ENCODE measurements at places on chromosomes 2 and 18. TPM values are rescaled to one million over a fixed set of nuclear protein-coding genes. Genes with fewer than 3 reads are reported as not detected.

GRCh38 chr2:2674831-2675230, 343.8 kb upstream of the MYT1L start:
- DNase-seq, result no peak

- no peak for DNase-seq
These were observed 57.5 kb upstream of the SLC14A2 start for GRCh38 chr18:45557779-45558178.

The RASGRP3 gene
- total RNA-seq, result not detected

GRCh38 chr2:167733747-167734146, 513.6 kb downstream of the STK39 start:
- DNase-seq, result no peak

The ATP6V1B1 gene
- total RNA-seq, result 0.99 TPM

Measured in neural progenitor cell (in vitro differentiated cells).